ENCODE measurements at places on chromosomes 16 and 17. TPM values are rescaled to one million over a fixed set of nuclear protein-coding genes. Genes with fewer than 3 reads are reported as not detected.

- no peak for DNase-seq
Measured at GRCh38 chr17:64074704-64075426, 54.4 kb upstream of the ICAM2 start.

GRCh38 chr16:7090628-7091115 is 242.0 kb upstream of the RBFOX1 start:
- DNase-seq = no peak

The SCARF1 gene
- total RNA-seq = 11.2 TPM

The EFCAB13 gene
- total RNA-seq = 3.0 TPM

Measured in Right ventricle myocardium superior (tissue), 1 donor.